ENCODE measurements at places on chromosomes 4 and X.
A peak's percentile ranks its signal among the peaks of the same experiment; 100 is the strongest.

- no peaks in the 10 kb centered on the region for H3K4me1 ChIP-seq
- DNase-seq = no peak
- H3K27ac ChIP-seq = no peak overlapping the region
- H3K27me3 ChIP-seq = peaks cover 2% of the 10 kb centered on the region
- H3K36me3 ChIP-seq = no peaks in the 10 kb centered on the region
- H3K4me3 ChIP-seq = no peak overlapping the region
These were observed 9.0 kb upstream of the YIPF7 start for GRCh38 chr4:44660396-44660795.

GRCh38 chr4:152508386-152508785 lies 27.5 kb downstream of the FBXW7 start:
- DNase-seq = no peak
- H3K4me1 ChIP-seq = peaks cover 16% of the 10 kb centered on the region
- peaks cover 6% of the 10 kb centered on the region for H3K36me3 ChIP-seq
- no peaks in the 10 kb centered on the region for H3K27me3 ChIP-seq
- H3K4me3 ChIP-seq = no peak overlapping the region
- H3K27ac ChIP-seq = no peak overlapping the region

- H3K36me3 ChIP-seq = no peaks in the 10 kb centered on the region
- peaks cover 8% of the 10 kb centered on the region for H3K4me1 ChIP-seq
- H3K27ac ChIP-seq = no peak overlapping the region
These were observed 36.4 kb upstream of the RBM41 start for GRCh38 chrX:107154787-107155620.

- no peak overlapping the region for H3K27ac ChIP-seq
- H3K36me3 ChIP-seq = no peaks in the 10 kb centered on the region
These were observed 49.1 kb downstream of the ABCG2 start for GRCh38 chr4:88109123-88109881.

DNA sequence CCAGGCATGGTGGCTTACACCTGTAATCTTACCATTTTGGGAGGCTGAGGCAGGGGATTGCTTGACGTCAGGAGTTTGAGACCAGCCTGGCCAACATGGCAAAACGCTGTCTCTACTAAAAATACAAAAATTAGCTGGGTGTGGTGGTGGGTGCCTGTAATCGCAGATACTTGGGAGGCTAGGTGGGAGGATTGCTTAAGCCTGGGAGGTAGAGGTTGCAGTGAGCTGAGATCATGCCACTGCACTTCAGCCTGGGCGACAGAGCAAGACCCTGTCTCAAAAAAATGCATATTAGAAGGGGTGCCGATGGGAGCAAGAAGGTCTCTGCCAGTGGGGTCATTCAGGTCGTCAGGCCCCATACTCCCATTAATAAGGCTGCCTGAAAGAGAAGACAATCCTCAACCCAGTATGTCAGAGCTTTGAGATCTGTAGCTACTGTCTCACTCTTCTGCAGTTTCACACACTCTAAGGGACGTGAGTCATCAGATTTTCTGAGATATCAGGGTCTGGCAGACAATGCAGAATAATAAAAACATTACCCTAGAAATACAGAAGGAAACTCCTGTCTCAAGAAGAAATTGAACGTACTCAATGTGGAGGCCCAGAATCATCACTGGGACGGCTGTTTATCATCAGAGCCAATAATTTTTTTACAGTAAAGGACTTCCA lies 176.7 kb upstream of the FAT1 start:
- no peak for DNase-seq
- H3K27ac ChIP-seq = no peak overlapping the region
- H3K36me3 ChIP-seq = no peaks in the 10 kb centered on the region
- no peak overlapping the region for H3K4me3 ChIP-seq

- H3K4me3 ChIP-seq = no peak overlapping the region
- H3K4me1 ChIP-seq = no peaks in the 10 kb centered on the region
- no peak for DNase-seq
- no peaks in the 10 kb centered on the region for H3K27me3 ChIP-seq
These were observed 2325.2 kb downstream of the PCDH7 start for GRCh38 chr4:33045334-33045733.

DNA sequence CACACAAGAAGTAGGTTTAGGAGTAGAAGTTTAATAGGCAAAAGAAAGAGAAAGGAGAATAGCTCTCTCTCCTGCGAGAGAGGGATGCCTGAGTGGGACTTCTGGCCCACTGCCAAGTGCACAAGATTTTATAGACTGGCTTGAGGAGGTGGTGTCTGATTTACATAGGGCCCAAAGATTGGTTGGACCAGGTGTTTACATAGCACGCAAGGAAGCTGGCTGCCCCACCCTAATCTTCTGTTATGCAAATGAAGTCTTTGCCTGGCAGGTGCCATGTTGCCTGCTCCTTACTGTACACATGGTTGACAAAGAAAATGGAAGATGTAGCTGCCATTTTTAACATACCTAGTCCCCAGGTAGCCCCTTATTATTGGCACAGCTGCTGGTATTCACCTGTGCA lies 170.8 kb upstream of the GATB start:
- DNase-seq = no peak
- no peak overlapping the region for H3K27ac ChIP-seq
- no peaks in the 10 kb centered on the region for H3K4me1 ChIP-seq
- H3K27me3 ChIP-seq = peaks cover 17% of the 10 kb centered on the region
- no peaks in the 10 kb centered on the region for H3K36me3 ChIP-seq

DNA sequence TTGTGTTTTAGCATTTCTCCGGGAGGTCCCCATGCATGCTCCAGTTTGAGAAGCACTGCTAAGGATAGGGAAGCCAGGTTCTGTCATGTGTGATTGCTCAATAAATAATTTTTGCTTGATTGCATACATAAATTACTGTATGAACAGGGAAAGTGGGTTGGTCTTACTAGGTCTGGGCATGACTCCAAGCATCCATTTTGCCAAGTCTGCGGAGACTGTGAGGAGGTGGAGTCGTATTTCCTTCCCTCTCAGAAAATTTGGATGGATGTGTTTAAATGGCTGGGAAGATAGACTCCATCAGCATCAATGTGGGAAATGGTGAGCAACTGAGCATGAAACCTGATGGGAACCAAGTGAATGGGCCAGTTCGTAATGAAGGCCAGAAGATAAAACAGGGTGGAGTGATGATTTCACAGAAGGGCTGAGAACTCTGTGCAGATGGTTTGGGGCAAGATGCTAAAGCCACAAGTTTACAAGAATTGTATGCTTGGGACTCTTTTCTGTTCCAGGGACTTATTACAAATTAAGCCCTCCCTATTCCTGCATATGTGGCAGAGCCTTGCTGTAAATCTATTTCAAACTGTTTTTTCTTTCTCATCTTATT lies 84.1 kb downstream of the NHS start:
- H3K27ac ChIP-seq = no peak overlapping the region
- no peaks in the 10 kb centered on the region for H3K27me3 ChIP-seq
- H3K4me1 ChIP-seq = no peaks in the 10 kb centered on the region
- no peak overlapping the region for H3K4me3 ChIP-seq

DNA sequence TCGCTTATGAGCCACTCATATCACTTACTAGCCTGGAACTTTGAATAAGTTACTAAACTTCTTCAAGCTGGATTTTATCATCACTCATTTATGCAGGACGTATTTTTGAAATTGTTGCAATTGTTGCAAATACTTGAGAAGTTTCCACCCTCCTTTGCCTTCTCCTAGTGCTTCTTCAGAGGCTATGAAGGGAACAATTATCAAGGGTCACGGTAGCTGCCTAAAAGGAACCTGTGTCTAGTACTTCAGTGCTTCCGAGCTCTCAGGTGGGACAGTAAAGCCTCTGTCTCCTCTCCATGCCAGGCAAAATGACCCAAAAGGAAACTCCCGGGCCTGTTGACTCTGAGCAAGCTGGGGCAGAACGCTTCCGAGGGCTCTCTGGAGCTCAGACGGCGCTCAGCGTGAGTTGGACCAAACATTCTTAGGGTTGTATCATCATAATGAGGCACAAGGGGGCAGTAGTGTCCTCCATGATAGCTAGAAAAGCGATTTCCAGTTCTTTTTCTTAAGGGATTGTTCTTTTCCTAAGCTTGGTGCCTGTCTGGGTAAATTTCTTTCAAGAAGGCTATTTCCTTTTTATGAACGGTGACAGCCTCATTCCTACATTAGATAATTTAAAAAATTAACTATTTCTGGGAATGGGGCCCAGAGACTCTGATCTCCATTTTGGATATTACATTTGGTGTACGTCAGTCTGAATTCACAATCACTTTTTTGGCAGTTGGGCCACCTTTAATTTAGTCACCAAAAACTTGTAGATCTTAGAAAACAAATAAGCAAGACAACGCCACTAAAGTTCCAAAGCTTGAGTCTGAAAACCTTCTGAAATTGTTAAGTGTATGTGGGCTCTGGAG lies 73.1 kb downstream of the PACRGL start:
- no peak overlapping the region for H3K4me3 ChIP-seq
- no peaks in the 10 kb centered on the region for H3K4me1 ChIP-seq
- no peaks in the 10 kb centered on the region for H3K27me3 ChIP-seq
- H3K36me3 ChIP-seq = no peaks in the 10 kb centered on the region
- no peak overlapping the region for H3K27ac ChIP-seq

DNA sequence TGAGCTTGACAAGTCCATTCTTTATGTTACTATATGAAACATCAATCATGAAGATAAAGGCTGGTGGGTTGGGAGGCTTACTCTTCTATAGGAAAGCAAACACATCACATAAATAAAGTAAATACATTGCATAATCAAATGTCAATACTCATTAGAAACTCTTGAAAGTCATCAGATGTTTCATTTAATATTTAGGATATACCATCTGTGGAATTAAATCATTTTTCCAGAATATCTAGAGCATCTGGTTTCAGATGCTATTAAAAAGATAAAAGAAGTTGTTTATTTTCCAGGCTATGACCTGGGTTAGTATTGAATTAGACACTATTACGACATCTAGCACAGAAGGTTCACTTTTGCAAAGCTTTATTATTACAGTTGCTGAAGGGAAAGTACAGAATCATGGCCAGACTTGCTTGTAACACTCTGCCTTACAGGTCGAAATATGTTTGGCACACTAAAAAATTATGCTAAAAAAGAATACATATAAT lies 72.6 kb downstream of the METTL14 start:
- no peak overlapping the region for H3K4me3 ChIP-seq
- peaks cover 6% of the 10 kb centered on the region for H3K4me1 ChIP-seq
- DNase-seq = no peak
- H3K27me3 ChIP-seq = no peaks in the 10 kb centered on the region
- H3K27ac ChIP-seq = no peak overlapping the region
- peaks cover 26% of the 10 kb centered on the region for H3K36me3 ChIP-seq

DNA sequence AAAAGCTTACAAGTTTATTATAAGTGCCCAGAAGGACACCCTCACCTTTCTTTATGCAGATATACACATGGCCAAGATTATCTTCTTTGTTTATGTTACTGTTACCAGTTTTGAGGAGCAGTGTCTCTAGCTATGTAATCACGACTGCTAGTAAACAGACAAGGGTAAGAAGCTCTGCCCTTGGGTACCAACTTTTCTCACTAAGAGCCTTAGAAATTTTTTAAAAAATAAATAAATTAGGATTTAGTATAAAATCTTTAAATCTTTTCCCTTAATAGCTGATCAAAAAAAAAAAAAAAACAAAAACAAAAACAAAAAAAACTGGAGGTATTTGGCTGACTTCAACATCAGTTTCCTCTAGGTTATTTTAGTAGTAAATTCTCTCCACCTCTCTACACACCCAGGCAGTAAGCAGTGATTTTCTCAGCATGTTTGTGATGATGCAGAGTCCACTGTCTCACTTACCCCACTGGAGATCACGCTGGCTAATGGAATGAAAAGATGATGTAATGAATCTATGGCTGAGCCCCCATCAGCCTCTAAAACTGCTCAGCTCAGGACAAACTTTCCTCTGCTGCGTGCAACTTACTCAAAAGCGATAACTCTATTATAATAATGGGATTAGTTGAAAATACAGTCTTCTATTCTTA lies 125.9 kb downstream of the FRYL start:
- H3K27me3 ChIP-seq = no peaks in the 10 kb centered on the region
- peaks cover 47% of the 10 kb centered on the region for H3K4me1 ChIP-seq
- no peak for DNase-seq
- H3K4me3 ChIP-seq = peak overlapping the region; percentile 72
- H3K27ac ChIP-seq = peak overlapping the region; percentile 47

DNA sequence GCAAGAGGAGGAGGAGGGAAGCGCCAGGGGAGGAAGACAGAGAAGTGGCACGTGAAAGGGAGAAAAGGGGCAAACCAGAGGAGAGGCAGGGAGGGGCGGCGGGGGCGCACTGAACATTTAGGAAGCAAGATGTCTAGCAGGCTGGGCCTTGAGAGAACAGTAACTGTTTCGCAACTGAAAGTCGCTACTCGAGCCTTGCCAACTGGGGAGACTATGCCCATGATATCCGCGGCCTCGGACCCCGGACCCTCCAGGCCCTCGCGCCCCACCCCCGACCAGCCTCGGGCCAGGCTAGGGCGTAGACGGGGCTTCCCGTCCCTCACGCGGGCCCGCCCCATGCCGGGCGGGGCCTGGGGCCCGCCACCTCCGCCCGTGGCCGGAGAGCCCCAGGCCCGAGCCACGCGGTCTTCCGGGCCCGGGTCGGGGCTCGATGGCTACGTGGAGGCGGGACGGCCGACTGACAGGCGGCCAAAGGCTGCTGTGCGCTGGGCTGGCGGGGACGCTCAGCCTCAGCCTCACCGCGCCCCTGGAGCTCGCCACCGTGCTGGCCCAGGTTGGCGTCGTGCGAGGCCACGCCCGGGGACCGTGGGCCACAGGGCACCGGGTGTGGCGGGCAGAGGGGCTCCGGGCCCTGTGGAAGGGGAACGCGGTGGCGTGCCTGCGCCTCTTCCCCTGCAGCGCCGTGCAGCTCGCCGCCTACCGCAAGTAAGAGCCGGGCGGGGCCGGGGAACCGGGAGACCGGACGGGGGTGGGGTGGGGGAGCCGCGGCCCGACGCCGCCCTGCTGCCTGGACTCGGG lies at the start of gene SLC25A43:
Gene SLC25A43, plus strand, starts transcription at position 363 of the 798 bp plus-strand sequence. Its CDS starts 68 bp downstream, at position 431.
- no peaks in the 10 kb centered on the region for H3K27me3 ChIP-seq
- H3K4me1 ChIP-seq = peaks cover 22% of the 10 kb centered on the region
- H3K4me3 ChIP-seq = peak within 1 kb of the TSS; percentile 87
- DNase-seq = peak; percentile 27
- H3K36me3 ChIP-seq = no peaks in the 10 kb centered on the region

DNA sequence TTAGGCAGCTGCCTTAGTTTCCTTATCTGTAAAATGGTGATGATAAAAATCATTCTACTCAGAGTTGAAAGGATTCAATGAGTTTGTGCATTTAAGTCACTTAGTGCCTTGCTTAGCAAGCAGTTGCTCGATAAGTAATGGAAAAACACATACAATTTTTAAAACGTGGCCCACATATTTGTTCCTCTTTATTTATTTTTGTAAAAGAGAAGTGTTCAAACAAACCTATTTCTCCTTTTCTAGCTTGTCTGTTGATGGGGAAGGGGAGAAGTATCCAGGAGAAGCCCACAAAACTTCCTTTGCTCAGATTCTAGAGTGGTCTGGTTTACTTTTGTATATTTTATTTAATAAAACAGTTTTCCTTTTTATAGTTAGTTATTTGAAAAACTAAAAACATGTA lies 3.3 kb upstream of the HPGDS start:
- H3K36me3 ChIP-seq = peaks cover 4% of the 10 kb centered on the region
- no peak overlapping the region for H3K27ac ChIP-seq
- DNase-seq = no peak
- no peaks in the 10 kb centered on the region for H3K27me3 ChIP-seq

DNA sequence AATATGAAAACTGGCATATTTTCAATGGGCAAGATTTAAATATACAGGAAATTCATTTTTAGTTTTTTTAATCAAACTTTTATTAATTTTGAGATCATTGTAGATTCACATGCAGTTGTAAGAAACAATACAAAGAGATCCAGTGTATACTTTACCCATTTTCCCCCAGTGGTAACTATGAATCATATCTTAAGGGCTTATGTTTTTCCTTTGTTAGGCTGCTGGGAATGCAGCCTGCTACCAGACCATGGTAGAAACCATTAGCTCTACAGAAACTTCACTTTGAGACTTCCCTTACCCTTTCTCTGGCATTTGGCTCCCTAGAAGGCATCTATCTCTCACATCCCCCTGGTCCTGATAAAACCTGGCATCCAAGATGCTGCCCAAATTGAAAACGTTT lies 147.6 kb upstream of the EOLA2 start:
- no peak for DNase-seq
- no peaks in the 10 kb centered on the region for H3K27me3 ChIP-seq
- no peak overlapping the region for H3K27ac ChIP-seq
- no peaks in the 10 kb centered on the region for H3K36me3 ChIP-seq
